Lung (tissue), 17 donors: ENCODE measurements at places on chromosomes 11 and 22. TPM values are rescaled to one million over a fixed set of nuclear protein-coding genes. Genes with fewer than 3 reads are reported as not detected.

DNA sequence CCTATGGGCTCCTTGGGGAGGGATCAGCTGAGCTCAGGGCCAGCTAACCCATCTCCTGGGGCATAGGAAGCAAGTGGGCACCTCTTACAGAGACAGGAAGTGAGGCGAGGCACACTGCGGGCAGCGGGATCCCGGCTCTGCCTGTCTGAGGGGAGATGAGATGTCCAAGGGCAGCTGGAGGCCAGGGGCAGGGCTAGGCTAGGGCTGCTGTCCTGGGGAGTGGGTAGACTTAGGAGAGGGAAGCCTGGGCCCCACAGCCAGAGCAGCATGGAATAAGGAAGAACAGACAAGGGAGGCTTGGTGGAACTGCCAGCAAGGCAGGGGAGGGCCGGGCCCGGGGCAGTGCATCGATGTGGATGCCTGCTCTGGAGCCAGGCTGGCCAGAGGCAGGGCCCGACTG, 76.3 kb downstream of the MORC2 start:
- DNase-seq, result no peak
- H3K4me1 ChIP-seq, result no peaks in the 10 kb centered on the region
- H3K4me3 ChIP-seq, result no peak overlapping the region
- H3K27ac ChIP-seq, result no peak overlapping the region
- H3K27me3 ChIP-seq, result no peaks in the 10 kb centered on the region

- no peak overlapping the region for H3K27ac ChIP-seq
- DNase-seq, result no peak
- H3K4me1 ChIP-seq, result no peaks in the 10 kb centered on the region
- H3K36me3 ChIP-seq, result no peaks in the 10 kb centered on the region
Measured at GRCh38 chr22:44213489-44214043, 32.8 kb downstream of the PARVG start.

- H3K27me3 ChIP-seq, result no peaks in the 10 kb centered on the region
- no peaks in the 10 kb centered on the region for H3K4me1 ChIP-seq
- H3K36me3 ChIP-seq, result no peaks in the 10 kb centered on the region
- H3K27ac ChIP-seq, result no peak overlapping the region
- no peak overlapping the region for H3K4me3 ChIP-seq
- DNase-seq, result no peak
Measured at GRCh38 chr22:22682807-22683667, 38.6 kb downstream of the GGTLC2 start.

DNA sequence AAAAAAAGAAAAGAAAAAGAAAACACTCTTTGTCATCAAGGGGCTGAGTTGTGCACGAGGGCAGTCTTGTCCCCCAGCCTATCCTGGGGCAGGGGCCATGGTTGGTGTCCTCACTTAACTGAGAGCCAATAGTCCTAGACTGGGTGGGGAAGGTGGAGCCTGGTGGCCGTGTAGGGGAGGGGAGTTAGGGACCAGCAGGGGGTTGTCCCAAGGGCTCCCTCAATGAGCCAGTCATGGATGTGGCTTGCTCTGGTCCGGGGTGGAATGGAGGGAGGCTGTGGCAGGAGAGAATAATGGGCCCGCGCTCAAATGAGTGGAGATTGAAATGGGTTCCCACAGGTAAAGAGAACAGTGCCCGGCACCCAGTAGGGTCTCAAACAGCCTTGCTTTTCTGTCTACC, 46.2 kb downstream of the CACNA1I start:
- no peaks in the 10 kb centered on the region for H3K27me3 ChIP-seq
- no peak overlapping the region for H3K27ac ChIP-seq

MPZL2 gene
- total RNA-seq, result 116 TPM

- peak overlapping the region; percentile 76 for H3K27ac ChIP-seq
- peaks cover 7% of the 10 kb centered on the region for H3K4me1 ChIP-seq
- no peaks in the 10 kb centered on the region for H3K27me3 ChIP-seq
- no peaks in the 10 kb centered on the region for H3K36me3 ChIP-seq
- H3K4me3 ChIP-seq, result no peak overlapping the region
Measured at GRCh38 chr11:75383246-75383645, 16.1 kb upstream of the RPS3 start.
